ENCODE measurements at places on chromosomes 2 and 18.
A peak's percentile ranks its signal among the peaks of the same experiment; 100 is the strongest.

DNA sequence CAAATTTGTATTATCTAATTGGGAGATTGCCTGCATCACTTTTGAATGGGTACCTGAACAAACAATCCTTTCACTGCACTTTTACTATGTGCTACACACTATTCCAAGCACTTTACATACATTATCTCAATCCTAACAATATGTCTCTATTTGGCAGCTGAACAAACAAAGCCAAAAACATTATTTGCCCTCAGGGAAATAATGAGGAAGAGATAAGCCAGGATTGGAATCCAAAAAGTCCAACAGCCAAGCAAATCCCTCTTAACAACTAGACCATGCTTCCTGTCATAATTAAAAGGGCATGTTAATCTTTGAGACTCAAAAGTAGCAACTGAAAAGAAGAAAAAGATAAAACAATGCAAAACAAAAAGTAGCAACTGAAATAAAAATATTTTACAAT lies 32.1 kb downstream of the RPRD1A start:
- no peak for DNase-seq

DNA sequence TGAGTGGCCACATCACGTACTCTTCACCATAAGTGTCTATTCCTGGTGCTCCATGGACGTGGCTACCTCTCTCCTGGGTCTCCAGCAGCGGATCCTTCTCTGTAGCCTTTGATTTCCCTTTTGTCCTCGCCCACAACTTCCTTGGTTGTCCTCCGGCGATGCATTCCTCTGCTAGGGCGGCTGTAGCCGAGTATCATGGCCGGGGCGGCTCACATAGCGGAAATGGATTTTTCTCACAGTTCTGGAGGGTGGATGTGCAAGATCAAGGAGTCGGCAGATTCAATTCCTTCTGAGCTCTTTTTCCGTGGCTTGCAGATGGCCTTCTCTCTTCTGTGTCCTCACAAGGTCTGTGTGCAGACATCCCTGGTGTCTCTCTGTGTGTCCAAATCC lies 35.7 kb downstream of the ACKR3 start:
- DNase-seq, result no peak

DNA sequence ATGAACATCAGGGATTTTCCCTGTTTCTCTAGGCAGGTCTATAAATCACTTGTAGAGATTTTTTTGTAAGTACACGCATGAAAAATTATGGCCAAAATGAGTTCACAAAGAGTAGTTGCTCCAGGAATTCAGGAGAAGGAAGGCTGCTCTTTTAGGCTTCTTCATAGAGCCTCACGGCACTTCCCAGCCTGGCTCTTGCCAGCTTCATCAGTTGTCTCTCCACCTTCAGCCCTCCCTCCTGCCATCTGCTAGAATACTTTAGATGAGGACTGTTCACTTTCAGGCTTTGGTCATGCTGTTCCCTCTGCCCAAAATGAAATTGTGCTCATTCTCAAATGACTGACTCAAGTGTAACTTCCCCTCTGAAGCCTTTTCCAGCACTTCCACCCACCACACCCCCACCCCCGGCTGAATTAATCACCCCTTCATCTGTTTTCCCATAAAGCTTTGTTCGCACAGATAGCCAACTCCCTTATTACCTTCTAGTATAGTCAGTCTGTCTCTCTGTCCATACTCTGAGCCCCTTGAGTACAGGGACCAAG lies 1.8 kb upstream of the ABCA12 start:
- DNase-seq, result no peak

DNA sequence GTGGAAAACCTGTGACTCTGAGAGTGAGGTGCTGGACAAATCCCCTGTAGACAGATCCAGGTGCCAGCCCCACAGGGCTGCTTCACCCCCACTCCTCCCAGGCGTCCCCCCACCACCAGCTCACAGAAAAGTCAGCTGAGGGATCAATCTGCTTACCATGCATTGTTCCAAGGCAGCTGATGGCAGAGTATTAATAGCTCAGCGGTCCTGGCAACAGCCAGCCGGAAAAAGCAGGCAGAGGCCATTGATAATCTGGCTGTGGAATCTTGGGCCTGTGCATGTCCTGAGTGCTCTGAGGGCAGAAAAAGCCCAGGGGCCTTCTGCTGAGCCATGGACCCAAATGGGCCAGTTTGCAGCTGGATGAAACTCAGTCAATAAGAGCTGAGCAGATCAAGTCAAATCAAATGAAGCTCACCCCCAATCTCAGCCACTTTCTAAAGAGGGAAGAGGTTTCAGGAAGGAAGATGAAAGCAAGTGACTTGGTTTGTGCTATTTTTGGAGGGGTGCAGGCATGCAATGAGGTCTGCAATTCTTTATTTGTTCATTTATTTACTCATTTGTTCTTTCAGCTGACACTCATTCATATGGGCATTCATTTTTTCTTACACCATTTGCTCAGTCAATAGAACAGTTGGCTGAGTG lies 63.4 kb downstream of the GYPC start:
- no peak for DNase-seq

DNA sequence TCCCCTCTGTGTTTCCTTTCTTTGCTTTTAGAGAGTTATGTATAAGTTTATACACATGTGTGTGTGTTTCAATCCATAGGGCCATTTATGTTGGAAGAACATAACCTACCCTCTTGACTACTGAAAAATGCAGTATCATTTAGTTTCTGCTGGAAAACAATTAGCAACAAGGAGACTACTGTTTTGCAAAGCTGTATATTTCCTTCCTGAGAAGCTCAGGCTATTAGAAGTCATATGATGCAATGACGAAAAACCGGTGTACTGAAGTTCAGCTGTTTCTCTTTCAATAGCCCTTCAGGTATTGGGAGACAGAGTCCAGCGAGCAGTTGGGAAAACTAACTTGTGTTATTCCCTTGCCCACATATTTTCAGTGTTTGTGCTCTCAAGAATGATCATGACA lies 447.7 kb upstream of the GYPC start:
- no peak for DNase-seq

GRCh38 chr2:162731917-162732804 lies 106.4 kb downstream of the KCNH7 start:
- no peak for DNase-seq

GRCh38 chr18:59218018-59218417 lies 1.9 kb upstream of the GRP start:
- no peak for DNase-seq

DNA sequence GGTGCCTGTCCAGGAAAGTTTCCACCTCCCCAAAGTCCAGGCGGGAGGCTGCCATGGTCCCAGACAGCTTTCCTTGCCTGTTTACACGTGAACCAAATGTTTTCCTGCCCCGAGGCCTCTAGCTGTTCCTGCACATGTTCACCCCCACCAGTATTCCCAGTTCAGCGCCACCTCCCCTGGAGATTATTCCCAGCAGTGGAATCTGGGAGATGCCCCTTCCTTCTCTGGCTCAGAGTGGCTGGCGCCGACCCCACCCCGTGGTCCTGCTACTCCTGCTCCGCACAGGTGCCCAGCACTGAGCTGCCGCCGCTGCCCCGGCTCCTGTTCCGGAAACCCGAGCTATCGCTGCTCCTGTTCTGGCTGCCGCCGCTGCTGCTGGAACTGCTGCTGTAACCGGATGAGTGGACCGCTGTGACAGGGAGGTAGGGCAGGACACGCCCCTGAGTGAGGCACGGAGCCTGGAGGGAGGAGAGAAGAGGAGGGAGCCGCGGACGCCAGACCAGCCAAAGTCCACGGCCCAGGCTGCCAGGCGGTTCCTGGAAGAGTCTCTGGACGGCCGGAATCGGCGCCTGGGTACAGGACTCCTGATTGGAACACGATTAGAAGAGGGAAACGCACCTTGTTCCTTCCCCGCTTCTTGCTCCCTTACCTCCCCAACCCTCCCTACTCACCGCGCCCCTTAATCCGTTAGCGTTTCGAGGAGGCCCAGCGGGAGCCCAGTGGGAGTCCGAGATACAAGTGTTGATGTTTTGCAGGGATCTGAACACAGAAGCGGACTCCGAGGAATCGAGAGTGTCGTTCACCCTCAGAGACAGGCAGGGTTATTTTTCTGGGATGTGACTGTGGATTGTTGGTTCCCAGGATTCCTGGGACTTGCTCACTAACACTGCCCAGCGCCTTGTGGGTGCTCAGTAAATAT lies at the start of gene PDE11A:
PDE11A (minus strand) TSS at position 395 of the 919 bp plus-strand sequence; CDS start at position 55, 340 bp downstream.
- DNase-seq, result peak; percentile 73

DNA sequence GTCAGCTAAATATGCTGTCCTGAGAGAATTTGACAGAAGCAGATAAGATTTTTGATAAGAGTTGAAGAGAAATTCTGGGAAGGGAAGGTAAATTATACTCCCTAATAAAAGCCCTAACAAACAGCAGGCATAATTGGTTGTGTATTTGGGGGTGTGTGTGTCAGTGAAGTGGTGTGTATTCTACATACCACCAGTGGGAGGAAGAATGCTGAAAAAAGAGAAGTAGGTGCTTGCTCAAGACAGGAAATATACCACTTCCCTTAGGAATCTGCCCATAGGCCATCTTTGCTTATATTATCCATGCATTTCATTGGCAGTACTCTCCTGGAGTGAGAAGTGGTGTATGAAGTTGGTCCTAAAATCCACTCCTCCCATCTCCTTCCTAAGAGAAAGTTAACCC lies 76.2 kb downstream of the FMNL2 start:
- peak; percentile 65 for DNase-seq

- DNase-seq, result no peak
Measured at GRCh38 chr2:25707927-25708590, 34.7 kb upstream of the DTNB start.

Data from KBM-7 (cell line).